ENCODE measurements at places on chromosomes 2 and 18.

GRCh38 chr2:19843992-19844515, 57.7 kb downstream of the TTC32 start:
- DNase-seq = no peak

- DNase-seq = no peak
Observed at GRCh38 chr18:50749945-50750344, 69.9 kb downstream of the MRO start.

GRCh38 chr2:40937284-40937683, 485.4 kb upstream of the SLC8A1 start:
- DNase-seq = no peak

DNA sequence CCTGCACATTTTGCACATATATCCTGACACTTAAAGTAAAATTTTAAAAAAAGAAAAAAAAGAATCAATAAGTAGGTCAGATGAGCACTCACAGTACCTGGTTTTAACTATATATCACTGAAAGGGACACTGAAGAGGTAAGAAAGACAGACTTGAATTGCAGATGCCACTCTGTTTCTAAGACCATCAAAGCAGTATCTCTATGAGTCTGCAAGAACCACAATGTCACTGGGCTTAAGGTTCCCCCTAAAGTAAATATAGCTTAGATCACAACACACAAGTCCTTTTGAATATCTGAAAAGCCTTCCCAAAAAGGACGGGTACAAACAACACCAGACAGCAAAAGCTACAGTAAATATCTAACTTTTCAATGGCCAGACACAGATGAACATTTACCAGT, 57.6 kb downstream of the CYTIP start:
- no peak for DNase-seq
